ENCODE measurements at places on chromosomes 1 and 21.
A peak's percentile ranks its signal among the peaks of the same experiment; 100 is the strongest.

DNA sequence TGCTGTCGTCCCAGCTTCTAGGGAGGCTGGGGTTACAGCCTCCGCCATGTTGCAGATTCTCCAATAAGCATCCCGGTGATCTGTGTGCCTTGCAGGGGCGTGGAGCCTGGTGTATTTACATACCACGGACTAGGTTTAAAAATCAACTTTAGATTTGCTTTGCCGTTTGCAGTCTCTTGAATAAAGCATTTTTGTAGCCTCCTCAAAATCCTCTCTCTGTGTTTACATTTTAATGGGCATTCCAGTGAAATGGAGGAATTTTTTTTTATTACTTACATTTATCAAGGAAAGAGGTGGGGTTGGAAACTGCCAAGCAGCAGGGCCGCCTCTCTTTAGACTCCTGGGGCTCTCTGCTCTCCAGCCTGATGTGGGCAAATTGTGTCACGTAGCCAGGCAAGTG, 437.5 kb upstream of the VAMP3 start:
- no peak for DNase-seq

DNA sequence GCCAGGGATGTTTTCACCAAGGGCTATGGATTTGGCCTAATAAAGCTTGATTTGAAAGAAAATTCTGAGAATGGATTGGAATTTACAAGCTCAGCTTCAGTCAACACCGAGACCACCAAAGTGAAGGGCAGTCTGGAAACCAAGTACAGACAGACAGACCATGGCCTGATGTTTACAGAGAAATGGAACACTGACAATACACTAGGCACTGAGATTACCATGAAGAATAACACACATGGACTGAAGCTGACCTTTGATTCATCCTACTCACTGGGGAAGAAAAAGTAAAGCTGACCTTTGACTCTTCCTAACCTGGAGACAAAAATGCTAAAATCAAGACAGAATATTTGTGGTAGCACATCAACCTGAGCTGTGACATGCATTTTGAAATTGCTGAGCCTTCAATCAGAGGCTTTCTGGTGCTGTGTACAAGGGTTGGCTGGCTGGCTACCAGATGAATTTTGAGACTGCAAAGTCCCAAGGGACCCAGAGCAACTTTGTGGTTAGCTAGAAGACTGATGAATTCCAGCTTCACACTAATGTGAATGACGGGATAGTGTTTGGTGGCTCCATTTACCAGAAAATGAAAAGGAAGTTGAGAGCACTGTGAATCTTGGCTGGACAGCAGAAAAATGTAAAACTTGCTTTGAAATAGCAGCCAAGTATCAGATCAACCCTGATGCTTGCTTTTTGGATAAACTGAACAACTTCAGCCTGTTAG, 190.4 kb upstream of the KCTD3 start:
- DNase-seq, result no peak

GRCh38 chr21:41706678-41707077, 60.2 kb downstream of the RIPK4 start:
- no peak for DNase-seq

DNA sequence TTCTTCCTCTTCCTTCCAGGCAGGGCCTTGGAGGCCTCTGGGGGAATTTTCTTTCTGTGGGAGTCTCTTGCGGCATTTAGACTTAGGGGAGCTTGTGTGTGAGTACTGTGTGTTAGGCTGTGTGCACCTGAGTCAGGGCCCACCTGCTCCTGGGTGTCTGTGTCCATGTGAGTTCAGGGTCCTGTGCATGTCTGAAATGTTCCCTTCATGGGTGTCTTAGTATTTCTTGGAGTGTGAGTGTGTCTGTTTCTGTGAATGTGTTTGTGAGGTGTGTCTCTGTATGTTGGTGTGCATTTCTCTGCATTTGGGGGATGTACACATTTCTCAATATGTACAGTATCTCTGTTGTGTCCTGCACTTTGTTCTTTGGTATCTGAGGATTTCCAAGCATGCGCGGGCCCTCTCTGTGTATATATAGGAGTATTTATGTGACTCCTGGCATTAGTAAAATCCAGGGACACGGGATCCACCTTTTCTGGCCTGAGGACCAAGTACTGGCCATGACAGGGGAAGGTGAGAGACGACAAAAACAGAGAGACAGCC, 2.4 kb downstream of the TFAP2E start:
- no peak for DNase-seq

DNA sequence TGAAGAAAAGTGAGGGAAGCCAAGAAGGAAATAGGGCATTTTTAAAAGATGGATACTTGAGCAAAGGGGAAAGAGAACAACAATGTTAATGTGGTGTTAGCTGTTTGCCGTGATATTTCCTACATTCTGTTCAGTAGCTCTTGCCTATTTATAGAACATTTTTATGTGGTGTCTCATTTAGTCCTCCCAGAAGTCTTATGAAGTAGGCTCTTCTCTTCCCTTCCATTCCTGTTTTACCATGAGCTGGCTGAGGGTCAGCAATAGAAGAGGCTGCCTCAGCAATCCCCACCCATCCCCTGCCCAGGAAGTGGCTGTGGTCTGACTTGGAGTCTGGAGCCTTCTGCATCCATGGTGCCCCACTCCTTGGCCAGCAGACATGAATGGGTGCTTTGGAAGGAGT, 60.1 kb downstream of the KIAA0040 start:
- peak; percentile 15 for DNase-seq

DNA sequence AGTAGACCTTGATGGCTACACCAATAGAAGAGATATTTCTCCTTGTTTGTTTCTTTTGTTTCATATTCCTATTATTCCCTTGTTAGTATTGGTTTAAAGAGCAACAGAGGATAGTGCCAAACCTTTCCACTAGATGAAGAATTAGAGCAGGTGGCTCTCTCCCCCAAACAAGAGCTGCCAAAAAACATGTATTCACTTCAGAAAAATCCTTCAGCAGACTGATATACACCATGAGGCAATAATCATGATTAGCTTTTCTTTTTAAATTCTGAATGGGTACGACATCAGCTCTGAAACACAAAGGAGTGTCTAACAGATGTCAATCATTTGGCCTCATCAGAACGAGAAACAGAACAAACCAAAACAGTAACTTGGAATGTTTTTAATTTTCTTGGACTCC, 67.3 kb upstream of the MAP10 start:
- no peak for DNase-seq

- no peak for DNase-seq
Measured at GRCh38 chr21:15624646-15625045, 105.1 kb upstream of the USP25 start.

DNA sequence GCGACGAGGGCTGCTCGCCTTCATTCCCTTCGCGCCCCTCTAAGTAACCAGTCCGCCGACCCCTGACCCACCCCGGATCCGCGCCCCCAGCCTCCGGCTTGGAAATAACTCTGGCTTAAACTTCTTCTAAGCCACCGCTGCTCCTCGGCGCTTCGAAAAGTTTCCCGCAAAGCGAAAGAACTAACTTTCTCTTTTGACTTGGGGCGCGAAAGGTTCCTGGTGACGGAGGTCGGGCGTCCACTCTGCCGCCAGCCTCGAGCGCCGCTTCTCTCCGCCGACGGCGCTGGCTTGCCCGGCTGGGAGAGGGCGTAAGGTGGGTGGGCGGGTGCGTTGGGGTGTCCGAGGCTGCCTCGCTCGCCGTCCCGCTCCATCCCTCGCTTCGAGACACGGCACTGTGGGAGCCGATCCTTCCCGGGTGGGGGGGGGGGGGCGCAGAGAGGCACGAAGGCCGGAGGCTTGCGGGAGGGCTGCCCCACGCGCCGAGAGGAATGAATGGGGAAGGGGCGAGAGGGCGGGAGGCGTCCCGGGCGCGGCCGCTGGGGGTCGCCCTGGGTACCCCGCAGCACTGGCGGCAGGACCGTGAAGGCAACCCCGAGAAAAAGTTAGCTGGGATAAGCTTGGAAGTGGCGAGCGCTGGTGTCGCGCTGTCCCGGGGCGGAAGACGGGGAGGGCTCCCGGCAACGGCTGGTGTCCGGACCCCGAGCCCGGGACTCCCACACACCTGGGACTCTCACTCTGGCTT, 569 bp downstream of the ATF3 start:
- DNase-seq, result no peak

DNA sequence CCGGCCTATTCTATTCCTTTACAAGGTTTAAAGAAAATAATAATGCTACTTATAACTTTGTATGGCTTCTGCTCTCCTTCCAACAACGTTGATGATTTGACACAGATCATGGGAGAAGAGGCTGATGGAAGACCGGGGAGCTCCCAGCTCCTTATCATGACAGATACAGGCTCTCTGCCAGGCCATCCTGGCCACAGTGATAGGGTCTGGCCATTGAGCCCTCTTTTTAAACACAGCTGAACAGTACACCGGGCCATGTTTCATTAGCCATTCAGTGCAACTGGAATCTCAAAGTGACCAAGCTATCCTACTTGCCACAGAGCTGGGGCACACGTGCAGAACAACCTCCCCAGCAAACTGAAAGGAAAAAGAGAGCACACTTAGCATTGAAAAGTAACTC, 34.9 kb downstream of the DNAJC11 start:
- DNase-seq, result no peak

GRCh38 chr1:68010543-68010942, 39.9 kb downstream of the DIRAS3 start:
- no peak for DNase-seq

DNA sequence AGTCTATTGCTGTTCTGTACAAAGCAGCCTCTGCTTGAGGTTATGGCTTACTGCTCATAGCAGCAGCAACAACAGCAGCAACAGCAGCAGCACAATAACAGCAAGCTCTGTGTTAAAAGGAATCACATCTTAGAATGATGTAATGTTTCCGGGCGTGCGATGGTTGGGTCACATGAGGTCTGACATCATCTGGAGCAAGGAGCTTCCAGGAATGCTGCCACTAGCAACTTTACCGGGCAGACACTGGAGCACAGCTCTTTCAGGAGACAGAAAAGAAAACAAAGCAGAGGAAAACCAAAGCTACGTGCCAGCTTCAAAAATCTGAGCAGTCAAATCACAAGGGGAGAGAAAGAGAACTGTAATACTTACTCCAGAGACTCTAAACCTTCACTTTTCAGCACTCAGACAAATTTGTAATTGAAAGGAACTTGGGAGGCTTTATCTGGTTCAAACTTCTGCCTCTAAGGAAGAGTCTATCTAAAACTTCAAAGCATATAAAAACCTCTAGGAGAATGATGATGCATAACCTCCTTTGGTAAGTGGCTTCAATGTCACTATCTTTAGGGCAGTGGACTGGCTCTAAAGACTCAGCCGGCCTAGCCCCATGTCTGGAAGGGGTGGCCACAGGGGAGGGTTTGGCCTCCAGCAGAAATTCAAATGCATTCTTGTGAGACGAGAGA, 28.3 kb upstream of the RAB3GAP2 start:
- DNase-seq, result peak; percentile 74

DNA sequence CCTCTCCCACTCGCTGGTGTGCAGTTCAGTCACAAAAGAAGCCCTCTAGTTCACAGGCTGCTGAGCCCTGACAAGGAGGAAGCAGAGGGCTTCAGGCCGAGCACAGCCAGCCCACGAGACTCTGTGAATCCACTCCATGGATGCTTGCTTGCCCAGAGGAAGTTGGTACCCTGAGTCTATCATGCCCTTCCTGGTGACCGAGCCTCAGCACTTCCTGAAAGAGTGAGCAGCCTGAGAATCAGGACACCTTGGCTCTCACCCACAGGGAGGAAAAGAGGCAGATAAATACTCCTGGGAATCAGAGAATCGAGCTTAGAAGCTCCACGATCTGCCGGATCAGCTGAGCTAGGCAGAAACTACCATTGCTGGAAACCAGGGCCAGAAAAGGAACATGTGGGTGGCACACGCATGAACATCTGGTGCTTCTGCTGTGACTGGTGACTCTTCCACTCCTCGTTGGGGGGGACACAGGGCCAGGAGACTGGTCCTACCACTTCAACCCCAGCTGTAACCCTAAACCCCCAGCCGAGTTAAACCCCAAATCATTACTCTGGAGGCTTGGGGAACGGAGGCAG, 376.3 kb upstream of the CAMK1G start:
- no peak for DNase-seq

DNA sequence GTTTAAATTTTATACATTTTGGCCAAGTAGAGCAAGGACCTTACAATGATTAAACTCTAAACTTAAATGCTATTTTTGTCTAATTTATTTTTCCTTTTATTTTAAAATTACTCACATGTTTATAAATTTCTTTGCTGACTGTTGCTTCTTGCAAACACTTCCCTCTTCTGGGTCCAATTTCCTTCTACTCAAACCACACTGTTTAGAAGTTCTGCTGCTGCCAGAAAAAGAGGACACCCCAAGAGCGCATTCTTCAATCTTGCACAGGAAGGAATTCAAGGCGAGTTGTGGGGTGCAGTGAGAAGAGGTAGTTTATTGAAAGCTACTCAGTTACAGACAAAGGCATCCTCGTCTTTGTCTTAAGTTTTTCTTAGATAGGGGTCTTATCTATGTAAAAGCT, 88.5 kb upstream of the NEK7 start:
- no peak for DNase-seq

- no peak for DNase-seq
Measured at GRCh38 chr1:211870156-211870555, 39.6 kb upstream of the LPGAT1 start.

DNA sequence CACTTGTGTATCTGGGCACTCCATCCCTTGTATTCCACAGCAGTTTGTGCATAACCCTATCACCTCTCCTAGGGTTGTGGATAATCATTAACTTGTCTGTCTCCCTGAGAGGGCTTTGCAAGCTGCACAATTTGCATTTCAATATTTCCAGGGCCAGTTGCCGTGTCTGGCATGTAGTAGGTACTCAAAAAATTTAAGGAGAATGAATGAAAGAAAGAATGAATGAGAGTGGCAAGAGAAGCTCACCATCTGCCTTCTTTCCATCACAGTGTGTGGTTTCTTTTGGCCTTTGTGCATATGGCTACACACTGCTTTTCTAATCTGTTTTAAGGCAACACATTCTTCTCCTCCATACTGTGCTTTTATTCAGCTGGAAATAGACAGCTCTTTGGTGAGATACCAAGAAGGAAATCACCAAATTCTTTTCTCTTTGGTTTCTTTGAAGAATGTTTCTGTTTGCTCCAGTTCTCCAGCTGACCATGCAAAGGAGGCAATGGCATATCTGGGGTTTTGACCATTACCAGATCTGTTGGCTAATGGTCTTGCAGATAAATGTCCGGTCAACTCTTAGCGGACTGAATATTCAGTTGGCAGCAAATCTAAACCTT, 49.4 kb downstream of the NGF start:
- no peak for DNase-seq

DNA sequence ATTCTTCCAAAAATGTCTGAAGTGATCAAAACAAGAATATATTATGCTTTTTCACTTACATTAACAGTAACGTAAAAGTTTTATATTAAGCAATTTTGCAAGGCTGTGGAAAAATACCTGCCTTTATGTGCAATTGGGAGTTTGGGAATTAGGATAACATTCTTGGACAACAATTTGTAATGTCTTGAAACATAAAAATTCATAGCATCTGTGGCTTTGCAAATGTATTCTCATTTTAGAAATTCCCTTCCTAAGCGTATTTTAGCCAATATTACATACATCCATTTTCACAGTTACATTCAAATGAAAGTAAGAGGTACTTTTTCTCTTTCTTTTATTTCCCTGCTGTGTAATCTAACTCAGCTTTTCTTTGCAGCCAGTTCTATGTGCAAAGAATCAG, 13.4 kb upstream of the CFH start:
- DNase-seq, result no peak

GRCh38 chr1:170664093-170664827, at the start of gene PRRX1:
PRRX1 (plus strand) TSS chr1:170664131; CDS start chr1:170664219, 88 bp downstream.
- no peak for DNase-seq

GRCh38 chr1:160522622-160523345, at the start of gene SLAMF6:
SLAMF6 (minus strand) TSS chr1:160523255; CDS start chr1:160523192, 63 bp downstream.
- DNase-seq, result no peak

GRCh38 chr1:22255341-22256212, 112.7 kb upstream of the WNT4 start:
- DNase-seq, result no peak

- DNase-seq, result no peak
Measured at GRCh38 chr1:1889090-1889750, 1.7 kb downstream of the GNB1 start.

Data from amniotic stem cell (primary cell).